ENCODE measurements at places on chromosomes 13 and 19.
A peak's percentile ranks its signal among the peaks of the same experiment; 100 is the strongest.

- no peak for DNase-seq
Measured at GRCh38 chr19:17306285-17306714, 628 bp downstream of the MRPL34 start.

DNA sequence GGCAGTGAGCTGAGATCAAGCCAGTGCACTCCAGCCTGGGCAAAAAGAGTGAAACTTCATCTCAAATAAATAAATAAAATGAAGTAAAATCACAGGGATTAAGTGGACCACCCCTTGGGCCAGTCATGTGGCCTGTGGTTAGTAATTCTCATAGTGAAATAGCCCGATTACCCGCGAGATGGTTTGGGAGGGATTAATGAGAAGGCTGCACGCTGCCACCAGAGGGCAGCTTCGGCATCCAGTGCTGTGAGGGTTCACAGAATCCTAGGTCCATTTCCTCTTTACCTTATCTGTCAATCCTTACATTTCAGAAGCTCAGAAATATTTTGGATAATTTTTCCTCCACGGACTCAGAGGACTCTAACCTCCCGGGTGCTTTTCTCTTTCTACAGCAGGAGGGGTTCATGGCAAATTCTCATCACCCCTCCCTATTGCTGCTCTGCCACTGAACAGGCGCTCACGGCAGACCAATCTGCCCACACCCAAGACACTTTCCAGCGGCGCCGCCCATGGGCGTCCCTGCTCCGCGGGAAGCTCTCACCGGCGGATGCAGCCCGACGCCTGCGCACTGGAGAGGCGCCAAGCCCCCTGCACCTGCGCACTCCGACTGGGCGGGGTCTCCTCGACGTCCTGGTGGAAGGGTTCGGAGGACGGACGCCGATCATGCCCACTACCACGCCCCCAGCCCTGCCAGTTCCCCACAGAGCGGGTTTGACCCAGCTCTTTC, 11.0 kb downstream of the ZNF835 start:
- no peak for DNase-seq

DNA sequence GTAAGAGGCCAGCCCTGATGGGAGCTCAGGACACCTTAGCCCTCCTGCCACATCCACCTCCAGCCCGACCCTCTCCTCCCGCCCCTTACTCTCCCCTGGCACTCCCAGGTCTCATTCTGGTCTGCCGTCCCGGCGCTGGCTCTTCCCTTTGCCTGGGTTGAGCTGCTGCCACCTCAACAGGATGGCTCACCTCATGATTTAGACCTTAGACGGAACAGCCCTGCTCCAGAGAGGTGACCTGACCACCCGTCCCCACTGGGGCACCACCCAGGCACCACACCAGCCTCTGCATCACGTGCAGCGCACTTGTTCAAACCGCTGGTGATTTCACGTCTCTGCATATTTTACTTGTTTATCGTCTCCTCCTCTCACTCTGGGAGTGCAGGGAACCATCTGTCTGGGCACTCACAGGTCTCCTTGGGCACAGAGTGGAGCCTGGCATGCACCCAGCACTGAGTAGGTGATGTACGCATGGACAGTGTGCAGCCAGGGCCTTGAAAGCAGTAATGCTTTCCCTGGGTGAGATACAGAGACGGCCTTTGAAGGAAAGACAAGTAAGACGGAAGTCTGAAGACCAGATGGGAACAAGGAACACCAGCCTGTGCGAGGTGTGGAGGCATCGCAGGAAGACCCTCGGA, 183.1 kb downstream of the KATNAL1 start:
- DNase-seq, result no peak

- DNase-seq, result no peak
Measured at GRCh38 chr13:107284173-107284572, 716.2 kb upstream of the ARGLU1 start.

GRCh38 chr13:96960379-96960778, 33.9 kb downstream of the OXGR1 start:
- DNase-seq, result no peak

- DNase-seq, result no peak
Measured at GRCh38 chr13:99563404-99563803, 62.1 kb downstream of the TM9SF2 start.

- no peak for DNase-seq
Measured at GRCh38 chr19:35437406-35437951, 10.6 kb upstream of the FFAR2 start.

DNA sequence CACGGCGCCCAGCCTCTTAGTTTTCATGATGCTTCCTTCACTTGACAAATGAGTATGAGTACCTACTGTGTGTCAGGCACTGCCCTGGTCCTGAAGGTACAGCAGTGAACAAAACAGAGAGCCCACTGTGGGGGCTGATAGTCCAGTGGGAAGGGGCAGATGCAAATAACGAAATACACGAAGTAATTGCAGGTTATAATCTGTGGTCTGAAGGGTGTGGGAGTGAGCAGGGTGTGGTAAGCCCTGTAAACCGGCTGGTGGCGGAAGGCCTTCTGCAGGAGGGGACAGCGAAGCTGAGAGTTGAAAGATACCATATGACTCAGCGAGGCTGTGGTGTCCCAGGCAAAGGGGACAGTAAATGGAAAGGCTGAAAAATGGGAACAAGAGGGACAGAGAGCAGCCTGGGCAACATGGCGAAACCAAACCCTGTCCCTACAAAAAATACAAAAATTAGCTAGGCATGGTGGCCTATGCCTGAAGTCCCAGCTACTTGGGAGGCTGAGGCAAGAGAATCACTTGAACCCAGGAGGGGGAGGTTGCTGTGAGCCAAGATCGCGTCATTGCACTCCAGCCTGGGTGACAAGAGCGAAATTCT, 60.5 kb downstream of the MAP4K1 start:
- DNase-seq, result no peak

DNA sequence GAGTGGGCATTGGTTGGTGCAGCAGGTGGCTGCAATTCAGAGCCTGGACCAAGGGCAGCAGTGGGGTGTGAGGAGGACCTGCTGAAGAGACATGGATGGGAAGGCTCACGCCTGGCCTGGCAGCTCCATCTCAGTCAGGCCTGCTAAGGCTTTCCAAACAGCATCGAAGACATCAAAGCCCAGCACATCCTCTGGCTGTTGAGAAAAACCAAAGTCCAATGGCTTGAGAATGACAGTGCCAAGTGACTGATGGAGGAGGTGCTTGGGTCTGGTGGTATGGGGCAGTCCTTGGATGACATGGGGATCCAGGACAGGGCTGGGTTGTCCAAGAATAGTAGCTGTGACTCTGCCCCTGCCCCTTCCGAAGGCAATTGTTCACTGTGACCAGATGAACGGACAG, 19.0 kb upstream of the XPO4 start:
- DNase-seq, result no peak

DNA sequence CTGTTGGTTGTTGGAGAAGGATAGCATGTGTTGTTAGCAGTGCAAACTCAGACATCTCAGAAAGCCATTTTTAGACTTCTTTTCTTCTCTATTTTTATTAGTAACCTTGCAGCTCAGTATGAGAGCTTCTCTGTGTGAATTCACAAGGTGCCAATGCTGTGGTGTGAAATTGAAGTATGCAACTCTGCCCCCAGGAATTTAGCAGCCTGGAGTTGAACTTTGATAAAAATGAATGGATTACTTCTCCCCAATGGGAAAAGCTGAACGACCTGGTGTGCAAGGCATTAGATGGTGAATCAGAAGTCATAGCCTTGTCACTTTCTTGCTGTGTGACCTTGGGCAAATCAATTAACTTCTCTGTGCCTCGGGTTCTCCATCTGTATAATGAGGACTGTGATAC, 512.3 kb upstream of the PCDH9 start:
- DNase-seq, result no peak

DNA sequence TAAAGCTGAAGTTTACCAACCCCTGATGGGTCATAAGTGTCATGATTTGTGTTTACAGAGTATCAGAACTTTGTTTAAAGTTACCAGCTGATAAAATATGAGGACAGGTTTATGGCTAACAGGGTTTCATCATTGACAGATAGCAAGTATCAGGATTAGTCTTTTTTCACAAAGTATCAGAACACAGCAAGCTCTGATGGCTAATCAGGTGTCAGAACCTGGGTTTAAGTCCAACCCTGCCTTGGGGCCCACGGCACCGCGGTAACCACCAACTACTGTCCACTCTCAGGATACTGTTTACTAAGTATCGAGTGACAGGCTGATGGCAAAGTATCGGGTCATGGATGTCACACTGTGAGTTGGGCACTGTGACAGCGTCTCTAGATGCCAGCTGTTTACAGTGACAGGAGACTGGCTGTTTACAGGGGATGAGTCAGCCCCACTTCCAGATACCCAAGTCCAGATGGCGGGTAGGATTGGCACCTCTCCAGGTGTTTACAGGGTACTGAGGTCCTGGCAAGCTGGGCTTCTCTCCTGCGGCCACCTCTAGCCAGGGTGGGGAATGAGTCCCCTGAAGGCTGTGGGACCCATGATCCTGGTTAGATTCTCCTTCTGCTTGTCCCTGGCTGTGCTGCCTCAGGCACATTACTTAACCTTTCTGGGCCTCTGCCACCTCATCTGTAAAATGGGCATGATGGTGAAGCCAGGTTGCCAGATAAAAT, 21.8 kb downstream of the ARRDC2 start:
- DNase-seq, result peak; percentile 27

DNA sequence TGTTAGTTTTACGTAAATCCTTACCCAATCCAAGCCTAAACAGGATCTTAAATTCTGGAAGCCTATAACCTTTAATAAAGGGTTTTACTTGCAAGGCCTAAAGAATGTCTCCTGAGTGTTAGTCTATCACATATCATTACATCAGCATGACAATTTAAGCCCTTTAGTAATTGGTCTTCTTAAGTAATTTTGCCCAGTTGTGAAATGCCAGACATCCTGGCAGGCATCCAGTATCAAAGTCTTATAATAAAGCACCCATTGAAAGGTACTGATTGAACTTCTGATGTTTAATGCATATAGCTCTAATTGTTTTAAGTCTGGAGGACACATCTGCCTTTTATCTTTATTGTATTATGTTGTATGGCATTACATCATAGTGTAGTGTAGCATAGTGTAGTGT, 1078.9 kb downstream of the SLITRK1 start:
- DNase-seq, result no peak

- no peak for DNase-seq
Measured at GRCh38 chr13:89746554-89746953, 1600.9 kb upstream of the MIR17HG start.

- no peak for DNase-seq
Measured at GRCh38 chr13:102854675-102855074, 8.8 kb downstream of the ERCC5 start.

DNA sequence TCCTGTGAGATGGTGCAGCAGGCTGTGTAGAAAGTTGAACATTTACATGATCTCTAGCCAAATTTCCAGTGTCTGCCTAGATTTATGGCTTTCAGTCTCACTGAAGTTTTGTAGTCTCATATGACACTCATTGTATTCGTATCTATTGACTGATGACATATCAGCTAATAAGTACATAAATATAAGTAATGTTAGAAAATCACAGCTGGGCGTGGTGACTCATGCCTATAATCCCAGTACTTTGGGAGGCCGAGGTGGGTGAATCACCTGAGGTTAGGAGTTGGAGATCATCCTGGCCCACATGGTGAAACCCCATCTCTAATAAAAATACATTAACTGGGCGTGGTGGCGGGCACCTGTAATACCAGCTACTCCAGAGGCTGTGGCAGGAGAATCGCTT, 54.7 kb upstream of the HTR2A start:
- no peak for DNase-seq

DNA sequence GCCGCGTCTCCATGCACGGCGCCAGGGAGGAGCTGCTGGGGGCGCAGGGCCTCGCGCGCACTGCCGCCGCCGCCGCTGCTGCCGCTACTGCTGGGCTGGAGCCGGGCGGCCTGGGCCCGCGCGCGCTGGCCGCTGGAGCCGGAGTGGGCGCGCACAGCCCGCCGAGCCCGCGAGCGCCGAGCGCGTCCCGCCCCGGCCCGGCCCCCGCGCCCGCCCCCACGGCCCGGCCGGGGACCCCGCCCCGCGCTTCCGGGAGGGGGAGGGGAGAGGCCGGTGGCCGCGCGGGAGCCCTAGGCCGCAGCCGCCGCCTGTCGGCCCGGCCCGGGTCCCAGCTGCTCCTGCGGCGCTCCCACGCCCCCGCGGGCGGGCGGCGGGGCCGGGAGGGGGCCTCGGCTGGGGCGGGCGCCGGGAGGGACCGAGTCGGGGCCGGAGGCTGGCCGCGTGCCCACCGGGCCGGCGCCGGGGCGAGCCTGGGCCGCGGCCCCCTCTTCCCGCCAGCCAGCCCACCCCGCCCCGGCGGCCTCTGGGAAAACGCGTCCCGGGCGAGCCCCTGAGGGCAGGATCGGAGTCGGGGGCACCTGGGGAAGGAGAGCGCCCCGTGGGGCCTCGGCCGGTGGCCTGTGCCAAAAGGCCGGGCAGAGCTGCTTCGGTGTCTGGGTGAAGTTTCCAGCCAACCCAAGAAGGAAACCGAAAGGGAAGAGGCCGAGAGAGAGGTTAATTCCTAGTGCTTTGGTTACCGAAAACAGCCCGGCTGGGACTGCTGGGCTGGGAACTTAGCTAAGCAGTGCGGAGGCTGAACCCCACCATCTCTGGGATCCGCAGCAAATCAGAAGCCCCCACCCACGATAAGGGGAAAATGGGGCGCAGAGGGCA, at the start of gene STK24:
STK24 (minus strand) TSS at position 145 of the 873 bp plus-strand sequence. CDS start 321 bp downstream, outside the sequence.
- DNase-seq, result no peak

DNA sequence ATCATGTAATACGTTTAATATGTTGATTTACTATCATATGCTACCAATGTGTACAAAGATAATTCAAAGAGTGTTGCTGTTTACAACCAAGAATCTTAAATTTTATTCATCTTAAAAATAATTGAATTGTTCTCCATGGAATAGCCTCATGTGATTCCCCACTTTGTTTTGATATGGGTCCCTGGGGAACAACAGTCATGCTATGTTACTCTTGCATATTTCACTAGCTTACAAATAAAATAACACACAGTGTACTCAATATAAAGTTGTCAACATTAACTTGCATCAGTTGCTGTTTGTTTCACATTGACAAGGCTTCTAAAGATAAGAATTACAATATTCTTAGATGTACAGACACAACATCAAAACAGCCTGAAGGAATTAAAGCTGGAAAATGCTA, 2.3 kb downstream of the ENOX1 start:
- DNase-seq, result no peak

Measured in NCI-H1105 (cell line).